CD4-positive, alpha-beta T cell treated with Interleukin-10 for 1 hour (primary cell): ENCODE measurements at places on chromosomes 5 and 9.

- DNase-seq: no peak
Measured at GRCh38 chr5:111236995-111237394, 12.8 kb downstream of the CAMK4 start.

DNA sequence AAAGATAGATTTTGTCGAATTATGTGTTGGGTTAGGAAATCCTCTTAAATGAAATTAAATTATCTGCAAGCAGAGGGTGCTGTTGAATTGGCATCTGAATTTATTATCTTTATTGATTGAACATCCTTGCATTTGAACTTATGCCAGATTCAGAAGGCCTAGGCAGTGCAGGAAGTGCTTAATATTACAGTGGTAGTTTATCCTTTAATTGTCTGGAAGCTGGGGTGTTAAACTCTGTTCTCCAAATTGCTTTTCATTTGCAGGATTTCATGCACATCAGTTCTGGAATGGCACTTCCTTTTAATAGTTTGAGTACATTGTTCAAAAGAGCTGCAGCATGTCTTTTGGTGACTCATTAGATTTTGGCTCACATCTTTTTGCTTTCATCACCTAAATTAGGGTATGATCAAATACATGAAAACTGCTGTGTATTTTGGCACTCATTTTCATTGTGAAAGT, 186.3 kb downstream of the KDM4C start:
- DNase-seq: no peak

DNA sequence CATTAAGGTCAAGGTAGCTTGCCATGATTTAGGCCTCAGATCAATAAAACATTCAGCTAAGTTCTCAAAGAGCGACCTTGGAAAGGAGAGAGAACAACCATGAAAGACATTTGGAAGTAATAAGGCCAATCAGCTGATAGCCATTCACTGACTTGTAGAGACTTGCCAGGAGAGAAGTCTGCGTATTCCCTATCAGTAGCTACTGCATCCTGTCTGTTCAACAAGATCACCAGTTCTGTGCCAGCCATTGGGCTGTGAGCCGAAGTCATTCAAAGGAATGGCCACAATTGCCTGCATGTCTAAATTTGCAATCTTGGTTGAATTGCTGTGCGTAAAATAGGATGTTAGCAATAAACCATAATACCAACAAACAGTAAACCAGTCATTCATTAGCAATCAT, 219.8 kb downstream of the FBXL7 start:
- no peak for DNase-seq

- no peak for DNase-seq
Measured at GRCh38 chr5:8907168-8907868, 638.6 kb downstream of the SEMA5A start.

DNA sequence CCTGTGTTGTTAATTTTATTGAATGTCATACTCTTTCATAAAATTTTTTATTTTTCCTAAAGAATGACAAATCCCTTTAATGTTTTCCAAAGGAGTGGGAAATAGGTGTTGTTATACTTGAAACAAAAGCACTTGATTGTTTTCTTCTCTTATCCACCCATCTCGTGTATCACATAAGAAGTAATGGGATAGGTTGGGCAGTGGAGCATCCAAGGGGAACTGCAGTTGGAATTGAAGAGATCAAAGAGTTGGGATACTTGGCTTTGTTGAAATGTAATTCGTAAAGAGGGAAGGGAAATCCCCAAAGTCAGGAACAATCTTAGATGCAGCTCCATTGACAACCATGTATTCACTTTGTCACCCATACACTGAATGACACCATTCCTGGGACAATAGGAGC, 148.0 kb downstream of the PCSK5 start:
- no peak for DNase-seq

DNA sequence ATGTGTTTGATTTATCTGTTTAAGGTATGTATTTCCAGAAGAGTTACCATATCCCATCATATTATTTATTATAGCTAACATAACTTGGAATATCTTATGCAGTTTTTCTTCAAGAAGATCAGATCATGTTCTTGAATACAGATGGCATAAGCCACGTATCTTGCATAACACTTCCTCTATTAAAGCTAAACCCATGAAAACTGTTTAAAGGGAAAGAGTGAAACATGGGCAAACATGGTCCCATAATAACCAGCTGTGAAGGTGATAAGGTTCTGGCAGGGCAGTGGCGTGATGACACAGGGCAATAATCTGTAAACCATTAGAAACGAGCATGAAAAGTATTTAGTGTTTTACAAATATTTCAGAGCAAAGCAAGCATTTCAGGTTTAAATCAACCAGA, 34.2 kb downstream of the EFNA5 start:
- DNase-seq: no peak

- DNase-seq: no peak
Measured at GRCh38 chr5:53436480-53437191, 43.8 kb upstream of the FST start.

DNA sequence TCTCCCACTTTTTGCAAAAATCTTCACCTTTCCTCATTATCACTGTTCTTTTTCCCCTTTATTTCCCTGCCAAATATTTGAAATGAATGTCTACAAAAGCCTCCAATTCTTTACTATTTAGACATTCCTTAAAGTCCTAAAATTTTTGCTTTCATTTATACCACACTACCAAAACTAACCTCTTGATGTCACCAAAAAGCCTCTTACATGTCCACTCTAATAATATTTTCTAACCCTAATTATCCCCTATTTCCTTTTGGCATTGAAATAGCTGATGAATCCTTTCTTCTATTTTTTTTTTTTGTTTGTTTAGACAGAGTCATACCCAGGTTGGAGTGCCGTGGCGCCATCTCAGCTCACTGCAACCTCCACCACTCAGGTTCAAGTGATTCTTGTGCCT, 32.3 kb upstream of the NRG2 start:
- DNase-seq: no peak

DNA sequence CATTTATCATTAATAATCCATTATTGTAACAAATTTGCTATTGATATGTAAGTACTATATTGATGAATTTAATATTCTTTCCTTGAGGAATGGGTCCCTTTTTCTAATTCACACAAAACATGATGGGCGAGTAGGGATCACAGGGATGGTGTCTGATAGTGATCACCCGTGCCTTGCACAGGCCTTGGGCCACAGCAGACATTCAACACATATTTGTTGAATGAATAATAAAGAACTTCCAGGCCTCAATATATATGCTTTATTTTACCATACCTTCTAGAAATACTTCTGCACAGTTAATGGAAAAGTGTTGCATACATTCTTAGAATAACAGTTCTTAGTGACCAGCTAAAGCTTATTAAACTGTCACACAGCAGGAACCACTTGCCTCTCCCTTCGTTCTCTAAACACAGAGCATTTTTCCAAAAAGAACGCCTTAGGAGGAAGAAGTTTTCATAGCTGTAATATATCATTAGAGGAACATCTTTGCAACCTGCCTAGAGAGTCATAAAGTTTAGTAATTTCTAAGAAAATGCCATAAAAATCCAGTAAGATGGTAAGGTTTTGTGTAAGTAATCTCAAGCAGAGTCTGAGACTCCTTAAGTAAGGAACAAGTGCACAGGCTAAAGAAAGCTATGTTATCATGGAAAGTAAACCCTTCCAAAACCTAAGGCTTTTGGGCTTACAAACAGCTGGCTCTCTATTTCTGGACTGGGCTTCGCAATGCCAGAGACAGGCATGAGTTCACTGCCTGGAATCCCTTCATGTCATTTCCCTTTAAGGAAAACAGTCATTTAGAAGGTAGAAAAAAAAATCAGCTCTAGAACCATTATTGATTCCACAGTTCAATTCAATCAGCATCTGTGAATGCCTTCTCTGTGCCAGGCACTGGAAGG, 17.7 kb downstream of the TTLL11 start:
- DNase-seq: no peak

DNA sequence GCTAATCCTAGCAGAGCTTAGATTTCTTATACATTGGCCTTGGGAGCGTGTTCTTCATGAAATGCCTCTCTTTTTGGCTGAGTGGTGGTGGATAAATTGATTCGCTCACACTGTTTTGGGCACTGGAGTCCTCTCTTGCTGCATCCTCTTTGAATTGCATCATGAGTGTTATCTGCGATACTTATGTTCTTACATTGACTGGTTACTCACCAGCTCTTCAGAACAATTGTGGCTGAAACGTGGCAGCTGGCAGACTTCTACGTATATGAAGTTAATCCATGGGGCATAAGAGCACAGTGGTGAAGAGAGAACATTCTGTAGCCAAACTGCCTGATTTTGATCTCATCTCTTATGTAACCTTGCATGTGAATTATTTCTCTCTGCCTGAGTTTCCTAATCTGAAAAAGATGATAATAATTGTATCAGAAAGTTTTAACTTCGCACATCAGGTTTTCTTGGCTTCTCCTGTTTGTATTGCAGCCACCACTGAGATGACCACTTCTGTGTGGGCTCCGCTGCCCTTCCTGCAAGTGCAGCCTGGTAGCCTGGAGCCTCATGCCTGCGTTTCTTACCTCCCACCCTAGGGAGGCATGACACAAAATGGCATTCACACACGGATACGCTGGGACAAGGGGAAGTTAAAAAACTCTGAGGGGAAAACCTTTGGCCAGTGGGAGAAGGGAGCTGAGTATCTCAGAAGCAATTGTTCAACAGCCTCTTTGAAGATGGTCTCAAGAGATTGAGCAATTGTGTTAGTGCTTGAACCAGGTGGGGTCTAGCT, 295.2 kb downstream of the ARHGAP26 start:
- no peak for DNase-seq

DNA sequence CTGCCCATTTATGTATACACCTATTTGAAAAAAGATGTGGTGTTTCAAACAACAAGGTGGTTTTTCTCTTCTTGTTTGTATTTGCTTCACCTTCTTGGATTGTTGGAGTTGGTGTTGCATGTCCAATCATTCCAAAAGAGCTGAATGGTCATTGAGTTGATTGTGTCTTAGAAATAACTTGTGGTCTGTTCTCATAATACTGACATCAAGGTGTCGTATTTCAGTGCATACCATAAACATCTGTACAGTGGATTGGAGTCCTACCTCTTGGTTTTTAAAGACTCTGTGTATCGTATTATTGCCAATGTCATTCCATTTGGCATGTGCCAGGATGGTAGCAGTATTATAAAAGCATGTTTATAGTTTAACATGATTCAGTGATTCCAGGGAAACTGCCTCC, 73.2 kb downstream of the TRIO start:
- no peak for DNase-seq

- DNase-seq: no peak
Measured at GRCh38 chr5:152246401-152246800, 158.7 kb downstream of the NMUR2 start.

DNA sequence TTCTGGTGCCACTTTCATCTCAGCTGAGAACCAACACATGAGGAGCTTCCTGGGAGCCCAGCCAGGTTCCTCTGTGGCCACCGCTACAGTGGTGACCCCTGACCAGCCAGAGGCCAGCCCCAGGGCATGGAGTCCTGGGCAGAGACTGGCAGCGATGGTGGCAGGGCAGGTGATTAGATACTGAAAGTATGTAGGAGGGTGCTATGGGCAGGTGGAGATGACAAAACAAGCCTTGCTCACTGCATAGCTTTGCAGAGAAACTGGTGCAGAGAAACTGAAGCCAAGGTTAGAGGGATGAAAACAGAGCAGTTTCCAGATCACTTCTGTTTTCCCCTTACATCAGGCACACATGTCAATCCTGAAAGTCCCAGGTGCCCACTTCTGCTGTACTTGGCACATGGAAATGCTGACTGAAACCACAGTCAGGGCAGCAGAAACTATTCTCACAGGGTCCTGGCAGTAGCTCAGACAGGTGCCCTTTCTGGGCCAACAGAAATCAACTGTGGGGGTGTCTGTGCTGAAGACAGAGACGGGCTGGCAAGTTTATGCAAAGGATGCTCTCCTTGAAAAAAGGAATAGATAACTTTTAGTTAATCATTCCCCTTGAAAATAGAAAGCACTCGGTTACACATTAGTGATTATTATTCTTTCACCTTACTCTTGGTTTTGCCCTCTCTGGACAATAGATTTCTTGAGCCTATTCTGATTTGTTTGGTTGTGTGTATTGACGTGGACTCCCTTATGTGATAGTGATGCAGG, 90.3 kb downstream of the ANKRD55 start:
- DNase-seq: no peak

- peak; percentile 77 for DNase-seq
Measured at GRCh38 chr9:111937781-111938426, 41.3 kb downstream of the UGCG start.

DNA sequence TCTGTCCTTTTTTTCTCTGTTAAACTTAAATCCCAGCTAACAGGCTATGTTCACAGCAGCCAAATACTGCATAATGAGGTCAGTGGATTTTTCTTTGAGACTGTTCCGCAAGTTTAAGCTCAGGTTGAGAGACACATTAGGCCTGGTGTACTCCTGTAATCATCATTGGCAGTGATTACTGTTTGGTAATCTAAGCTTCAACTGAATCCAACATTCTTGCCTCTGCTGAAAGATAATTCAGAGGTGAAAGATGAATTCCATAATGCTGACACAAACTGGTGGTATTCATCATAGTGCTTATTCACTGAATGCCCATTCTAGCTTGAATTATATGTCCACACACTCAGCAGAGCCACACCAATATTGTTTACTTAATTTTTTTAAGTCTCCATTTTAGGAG, 108.5 kb downstream of the NFIB start:
- DNase-seq: no peak

GRCh38 chr5:31122998-31123951, 70.2 kb upstream of the CDH6 start:
- DNase-seq: no peak

- no peak for DNase-seq
Measured at GRCh38 chr5:102153003-102153759, 142.9 kb downstream of the SLCO4C1 start.

- no peak for DNase-seq
Measured at GRCh38 chr9:78040726-78041125, 9.1 kb upstream of the GNAQ start.

DNA sequence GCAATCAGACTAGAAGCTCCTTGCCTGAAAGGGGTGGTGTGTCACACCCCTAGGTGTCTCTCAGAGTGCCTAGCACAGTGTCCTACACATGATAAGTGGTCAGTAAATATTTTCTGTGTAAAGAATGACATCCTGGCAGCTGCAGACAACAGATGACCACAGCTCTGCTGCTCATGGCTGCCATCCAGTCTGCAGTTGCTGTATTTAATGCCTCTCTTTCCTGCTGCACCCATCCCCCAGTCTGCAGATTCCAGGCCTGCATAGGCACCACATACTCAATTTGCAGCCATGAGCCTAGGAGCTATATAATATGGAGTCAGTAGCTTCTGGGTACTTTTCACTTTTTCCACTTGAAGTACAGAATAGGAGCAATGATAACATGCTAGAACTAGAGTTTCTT, 94.9 kb upstream of the NR4A3 start:
- no peak for DNase-seq

- no peak for DNase-seq
Measured at GRCh38 chr5:72244862-72245371, 75.1 kb downstream of the MRPS27 start.
